Head of caudate nucleus (tissue), 42 donors: ENCODE measurements at places on chromosomes 3 and 15.

DNA sequence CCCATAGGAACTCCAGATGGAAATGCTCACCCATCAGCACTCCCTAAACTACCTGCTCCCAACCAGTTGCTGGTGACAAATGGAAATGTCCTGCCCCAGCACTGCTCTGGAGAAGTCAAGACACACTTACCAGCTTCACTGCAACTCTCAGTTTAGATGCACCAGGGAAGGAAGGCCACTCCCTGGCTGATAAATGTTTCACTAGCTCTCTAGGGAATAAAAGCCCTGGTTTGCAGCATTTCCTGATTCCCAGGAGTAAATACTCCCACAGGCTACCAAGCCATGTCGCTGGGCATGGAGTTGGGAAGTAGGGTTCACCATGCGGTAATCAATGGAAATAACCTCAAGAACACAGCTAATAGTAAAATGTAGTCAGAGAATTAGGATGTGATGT, 112.0 kb upstream of the NEO1 start:
- DNase-seq, result no peak

GRCh38 chr15:49331951-49332350, 91.1 kb upstream of the FGF7 start:
- DNase-seq, result no peak

DNA sequence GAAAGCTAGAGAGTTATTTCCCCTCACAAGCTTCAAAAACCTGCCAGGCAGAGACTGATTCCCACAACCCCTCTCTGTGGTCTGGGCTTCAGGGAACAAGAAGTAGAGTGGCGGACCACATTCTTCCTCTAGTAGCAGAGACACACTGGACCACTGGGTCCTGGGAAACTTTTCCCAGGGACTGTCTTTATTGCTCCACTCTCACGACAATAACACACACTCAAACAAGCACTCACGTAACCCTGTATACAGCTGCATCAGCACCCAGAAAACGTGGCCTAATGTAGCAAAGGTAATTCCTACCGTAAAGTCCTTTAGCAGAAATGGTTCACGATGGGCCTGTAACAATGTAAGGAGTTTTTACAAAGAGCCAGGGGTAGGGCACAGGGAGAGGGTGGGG, 27.6 kb downstream of the CPOX start:
- no peak for DNase-seq

DNA sequence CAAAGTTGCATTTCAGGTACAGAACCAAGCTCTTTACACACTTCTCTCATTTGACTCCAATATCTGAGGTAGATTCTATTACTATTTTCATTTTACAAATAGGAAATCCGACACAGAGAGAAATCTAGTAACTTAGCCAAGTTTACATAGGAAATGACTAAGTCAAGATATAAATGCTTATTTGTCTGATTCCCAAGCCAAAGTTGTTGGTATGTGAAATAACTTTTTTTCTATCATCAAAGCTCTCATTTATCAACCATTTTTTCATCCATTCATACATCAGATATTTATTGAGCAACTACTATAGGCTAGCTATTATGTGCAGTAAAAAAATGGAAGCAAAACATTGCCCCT, 89.2 kb upstream of the MITF start:
- no peak for DNase-seq

GRCh38 chr3:23489300-23490158, 286.4 kb downstream of the UBE2E2 start:
- no peak for DNase-seq

DNA sequence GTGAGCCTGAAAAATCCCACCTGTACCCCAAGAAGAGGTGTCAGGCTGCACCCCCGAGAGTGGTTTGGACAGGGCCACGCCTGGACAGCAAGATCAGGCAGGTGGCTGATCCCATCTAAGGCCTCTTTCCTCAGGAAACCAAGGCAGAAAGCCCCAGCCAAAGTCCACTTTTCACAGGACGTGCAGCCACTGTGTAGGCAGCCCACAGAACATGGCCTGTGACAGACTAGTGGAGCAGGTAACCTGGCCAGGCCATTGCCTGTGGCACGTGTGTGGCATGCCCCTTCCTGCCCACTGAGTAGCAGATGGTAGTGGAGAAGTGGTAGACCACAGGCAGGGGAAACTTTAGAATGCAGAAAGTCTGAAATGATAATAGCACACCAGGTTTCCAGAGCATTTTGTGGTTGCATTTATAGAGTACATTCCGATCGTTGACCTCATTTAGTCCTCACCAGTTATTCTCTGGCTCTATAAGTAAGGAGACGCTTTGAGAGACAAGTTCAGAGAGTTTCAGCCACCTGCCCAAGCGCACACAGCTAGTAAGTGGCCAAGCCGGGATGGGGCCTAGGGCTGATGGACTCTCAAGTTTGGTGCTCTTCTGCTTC, 68.7 kb downstream of the AAGAB start:
- no peak for DNase-seq

DNA sequence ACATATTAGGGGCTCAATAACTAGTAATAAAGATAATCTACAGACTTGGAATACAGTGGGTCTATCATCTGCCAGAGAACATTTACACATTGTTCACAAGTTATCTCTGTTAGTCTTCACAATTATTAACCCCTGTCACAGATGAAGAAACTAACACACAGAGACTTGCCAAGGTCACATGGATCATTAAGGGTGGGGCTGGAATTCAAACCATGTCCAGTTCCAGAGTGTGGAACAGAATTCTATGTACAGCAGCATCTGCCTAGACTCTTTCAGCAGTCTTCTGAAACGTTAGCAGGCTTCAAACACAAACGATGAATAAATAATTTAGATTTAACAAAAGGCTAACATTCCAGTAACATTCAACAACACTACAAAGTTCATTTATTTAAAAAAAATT, 673.9 kb upstream of the NR2F2 start:
- DNase-seq, result no peak

- no peak for DNase-seq
Measured at GRCh38 chr3:72487078-72487765, 361.0 kb downstream of the SHQ1 start.

DNA sequence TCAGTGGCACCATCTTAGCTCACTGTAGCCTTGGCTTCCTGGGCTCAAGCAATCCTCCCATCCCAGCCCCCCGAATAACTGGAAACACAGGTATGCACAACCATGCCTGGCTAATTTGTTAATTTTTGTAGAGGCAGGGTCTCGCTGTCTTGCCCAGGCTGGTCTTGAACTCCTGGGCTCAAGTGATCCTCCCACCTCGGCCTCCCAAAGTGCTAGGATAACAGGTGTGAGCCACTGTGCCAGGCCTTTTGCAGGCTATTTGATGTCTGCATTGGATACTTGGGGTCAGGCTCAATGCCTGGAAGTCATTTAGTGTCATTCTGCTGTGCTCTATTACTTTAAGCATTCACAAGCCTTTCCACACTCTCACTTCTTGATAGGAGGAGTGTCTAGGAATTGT, 17.6 kb downstream of the LIMD1 start:
- DNase-seq, result no peak

DNA sequence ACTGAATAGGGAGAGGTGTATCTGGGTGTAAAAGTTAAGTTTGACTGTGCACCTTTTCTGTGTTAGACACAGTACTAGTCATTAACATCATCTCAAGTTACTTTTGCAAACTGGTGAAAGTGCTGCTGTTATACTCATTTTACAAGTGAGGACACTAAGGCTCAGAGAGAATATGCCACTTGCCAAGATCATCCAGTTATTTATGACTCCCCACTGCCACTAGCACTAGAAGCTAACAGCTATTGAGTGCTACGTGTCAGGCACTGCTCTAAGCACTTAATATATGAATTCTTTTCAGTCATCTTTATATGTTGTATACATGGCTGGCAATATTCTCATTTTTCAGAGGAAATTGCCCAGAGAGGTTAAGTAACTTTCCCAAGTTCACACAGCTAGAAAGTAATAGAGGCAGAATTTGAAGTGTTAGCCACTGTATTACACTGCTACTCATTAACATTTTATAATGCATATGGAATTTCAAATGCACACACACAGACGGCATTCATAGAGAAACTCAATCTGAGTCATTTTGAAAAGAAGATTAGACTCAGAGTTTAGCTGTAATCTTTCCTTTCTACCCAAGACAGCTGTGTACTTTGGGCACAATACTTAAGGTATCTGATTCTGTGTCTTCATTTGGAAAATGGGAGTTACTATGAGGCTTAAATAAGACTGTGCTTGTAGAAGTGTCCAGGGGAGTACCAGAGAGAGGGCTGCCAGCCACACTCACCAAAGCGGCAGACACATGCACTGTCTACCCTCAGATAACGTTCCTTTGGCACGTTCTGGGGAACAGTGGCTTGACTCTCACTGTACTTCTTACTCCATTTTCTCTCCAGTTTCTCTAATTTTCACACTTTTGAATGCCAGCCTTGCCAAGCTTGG, 1.3 kb upstream of the MASP1 start:
- no peak for DNase-seq

GRCh38 chr3:103381296-103382079, 946.7 kb downstream of the ZPLD1 start:
- no peak for DNase-seq

DNA sequence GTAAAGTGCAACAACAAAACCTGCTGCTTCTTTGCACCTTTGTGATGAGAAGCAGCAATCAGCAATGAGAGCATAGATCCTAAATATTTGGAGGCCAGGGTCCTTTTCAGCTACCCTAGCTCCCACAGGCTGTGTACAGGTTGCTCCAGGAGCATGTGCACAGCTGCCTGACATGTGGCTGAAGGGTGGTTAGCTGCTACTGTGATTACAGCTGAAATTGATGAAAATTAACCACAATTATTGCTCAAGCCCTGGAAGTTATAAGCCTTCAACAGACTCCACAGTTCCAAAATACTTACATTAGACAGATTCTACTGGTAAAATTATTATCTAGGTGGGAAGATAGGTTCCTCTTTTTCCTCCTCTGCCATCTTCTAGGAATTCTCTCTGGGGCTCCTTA, 28.5 kb downstream of the COMMD2 start:
- no peak for DNase-seq

DNA sequence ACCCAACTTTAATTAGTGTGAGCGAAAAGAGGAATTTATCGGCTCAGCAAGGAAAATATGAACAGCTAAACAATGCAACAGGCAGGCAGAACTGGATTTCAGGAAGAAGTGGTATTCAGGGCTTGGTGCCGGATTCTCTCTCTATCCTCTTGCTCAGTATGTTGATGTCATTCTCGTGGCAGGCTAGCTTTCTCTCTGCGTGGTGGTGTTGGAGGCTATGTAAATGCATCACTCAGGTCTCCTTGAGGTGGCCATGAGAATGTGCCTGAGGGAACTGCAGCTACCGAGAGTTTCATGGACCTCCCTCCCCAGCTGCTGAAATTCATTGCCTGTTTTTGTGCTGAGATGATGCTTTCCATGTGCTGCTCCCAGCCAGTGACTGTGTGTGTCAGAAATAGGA, 18.3 kb upstream of the SYN2 start:
- no peak for DNase-seq

DNA sequence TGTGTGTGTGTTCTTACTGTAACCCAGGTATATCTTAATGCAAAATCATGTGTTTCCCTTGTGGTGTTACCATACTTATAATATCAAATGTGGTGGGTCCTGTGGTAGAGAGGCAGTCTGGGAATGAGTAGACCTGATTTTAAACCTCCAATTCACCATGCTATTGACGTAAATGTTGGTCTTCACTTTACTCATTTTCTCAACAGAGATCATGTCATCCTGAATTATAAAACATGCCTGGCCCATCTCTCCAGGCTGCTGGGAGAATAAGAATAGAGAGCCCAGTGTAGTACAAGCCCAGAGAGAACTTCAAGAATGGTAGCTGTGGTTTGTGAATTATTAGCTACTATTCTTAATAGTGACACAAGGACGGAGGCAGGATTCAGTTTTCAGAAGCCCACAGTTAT, 88.1 kb downstream of the MBNL1 start:
- DNase-seq, result no peak

DNA sequence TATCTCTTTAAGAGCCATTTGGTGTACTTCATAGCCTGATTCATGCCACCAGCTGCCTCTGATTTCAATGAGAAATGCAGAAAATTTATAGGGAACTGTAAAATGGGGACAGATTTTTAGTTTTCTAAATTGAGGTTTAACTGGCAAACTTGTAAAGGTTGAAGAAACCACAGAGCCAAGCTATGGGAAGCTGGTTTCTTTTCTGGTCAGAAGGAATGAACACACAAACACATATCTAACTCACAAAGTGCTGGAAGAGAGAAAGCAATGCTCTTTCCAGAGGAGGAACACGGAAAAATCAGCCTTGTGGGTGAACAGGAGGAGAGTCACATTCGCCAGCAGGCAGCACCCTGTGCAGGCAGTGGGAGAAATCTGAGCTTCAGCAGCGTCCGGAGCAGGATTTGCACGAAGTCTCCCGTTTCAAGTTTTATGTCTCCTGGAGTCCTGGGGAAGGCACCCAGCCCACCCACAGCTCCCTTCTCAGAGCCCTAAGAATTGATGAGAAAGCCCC, 481 bp downstream of the MASP1 start:
- no peak for DNase-seq

DNA sequence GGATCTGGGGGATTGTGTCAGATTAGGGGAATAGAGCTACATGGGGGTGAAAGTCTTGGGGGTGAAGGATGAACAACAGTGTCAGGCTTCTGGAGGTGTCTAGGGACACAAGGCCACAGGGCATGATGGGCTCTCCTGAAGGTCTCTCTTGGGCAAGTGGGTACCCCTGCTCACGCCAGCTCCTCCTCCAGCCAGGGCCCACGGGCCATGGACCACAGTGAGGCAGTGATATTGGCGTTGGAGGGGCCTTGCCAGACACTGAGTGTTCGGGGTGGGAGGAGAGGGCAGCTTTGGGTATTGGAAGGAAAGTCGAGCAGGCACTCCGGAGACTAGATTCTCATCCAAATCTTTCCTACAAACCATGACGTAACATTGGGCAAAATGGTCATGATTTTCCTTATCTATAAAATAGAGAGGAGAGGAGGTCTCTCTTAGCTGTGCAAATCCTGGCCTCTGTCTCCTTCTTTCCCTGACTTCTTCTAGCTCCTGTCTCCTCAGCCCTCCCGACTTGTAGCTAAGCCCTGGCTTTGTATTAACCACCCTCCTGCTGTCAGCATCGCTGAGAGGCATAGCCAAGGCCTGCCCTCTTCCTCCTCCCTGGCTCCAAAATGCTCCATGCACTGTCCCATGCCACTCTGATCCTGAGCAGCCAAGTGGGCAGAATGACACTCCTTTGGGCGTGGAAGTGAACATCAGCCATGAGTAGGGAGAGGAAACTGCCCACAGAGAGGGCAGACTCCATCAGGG, 24.0 kb upstream of the SRP14 start:
- no peak for DNase-seq

DNA sequence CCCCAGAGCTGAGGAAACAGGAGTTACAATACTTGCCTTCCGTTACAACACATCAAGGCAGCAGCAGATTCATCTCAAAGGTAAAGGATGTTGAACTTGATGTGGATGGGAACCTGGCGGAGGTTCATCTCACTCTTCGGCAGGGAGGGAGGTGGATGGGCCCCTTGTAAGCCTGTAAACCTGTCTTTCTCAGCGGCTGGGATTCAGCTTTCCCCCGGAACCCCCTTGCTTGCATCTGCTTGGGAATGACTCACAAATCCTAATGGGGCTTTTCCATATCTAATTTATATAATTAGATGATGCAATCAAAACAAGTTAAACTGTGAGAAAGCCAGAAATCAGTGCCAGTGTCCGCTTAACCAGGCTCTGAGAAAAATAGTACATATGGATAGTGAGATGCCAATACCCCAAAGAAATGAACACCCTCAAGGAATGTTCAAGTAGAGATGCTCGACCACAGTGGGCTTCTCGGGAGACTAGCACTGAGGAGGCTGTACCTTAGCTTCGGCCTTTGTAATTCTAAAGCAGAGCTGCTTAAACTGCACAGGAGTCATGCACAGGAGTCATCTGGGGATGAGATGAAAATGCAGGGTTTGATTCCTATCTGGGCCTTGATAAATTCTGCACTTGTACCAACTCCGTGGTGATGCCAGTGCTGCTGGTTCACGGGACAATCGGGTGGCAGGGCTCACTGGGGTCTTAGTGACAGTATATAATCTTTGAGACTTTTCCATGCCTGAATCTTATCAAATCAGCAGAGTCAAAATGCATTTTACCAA, 2.2 kb upstream of the FAM240A start:
- no peak for DNase-seq
